ENCODE measurements at places on chromosomes 2 and 18.

DNA sequence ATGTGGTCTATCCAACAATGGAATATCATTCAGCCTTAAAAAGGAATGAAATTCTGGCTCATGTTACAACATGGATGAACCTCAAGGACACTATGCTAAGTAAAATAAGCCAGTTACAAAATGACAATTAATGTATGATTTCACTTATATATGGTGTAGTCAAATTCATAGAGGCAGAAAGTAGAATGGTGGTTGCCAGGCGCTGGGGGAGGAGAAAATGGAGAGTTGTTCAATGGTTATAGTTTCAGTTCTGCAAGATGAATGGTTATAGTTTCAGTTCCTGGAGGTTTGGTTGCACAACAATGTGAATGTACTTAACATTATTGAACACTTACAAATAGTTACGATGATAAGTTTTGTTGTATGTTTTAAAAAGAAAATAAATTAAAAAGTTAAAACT lies 79.2 kb upstream of the IL1R2 start:
- DNase-seq, result no peak

DNA sequence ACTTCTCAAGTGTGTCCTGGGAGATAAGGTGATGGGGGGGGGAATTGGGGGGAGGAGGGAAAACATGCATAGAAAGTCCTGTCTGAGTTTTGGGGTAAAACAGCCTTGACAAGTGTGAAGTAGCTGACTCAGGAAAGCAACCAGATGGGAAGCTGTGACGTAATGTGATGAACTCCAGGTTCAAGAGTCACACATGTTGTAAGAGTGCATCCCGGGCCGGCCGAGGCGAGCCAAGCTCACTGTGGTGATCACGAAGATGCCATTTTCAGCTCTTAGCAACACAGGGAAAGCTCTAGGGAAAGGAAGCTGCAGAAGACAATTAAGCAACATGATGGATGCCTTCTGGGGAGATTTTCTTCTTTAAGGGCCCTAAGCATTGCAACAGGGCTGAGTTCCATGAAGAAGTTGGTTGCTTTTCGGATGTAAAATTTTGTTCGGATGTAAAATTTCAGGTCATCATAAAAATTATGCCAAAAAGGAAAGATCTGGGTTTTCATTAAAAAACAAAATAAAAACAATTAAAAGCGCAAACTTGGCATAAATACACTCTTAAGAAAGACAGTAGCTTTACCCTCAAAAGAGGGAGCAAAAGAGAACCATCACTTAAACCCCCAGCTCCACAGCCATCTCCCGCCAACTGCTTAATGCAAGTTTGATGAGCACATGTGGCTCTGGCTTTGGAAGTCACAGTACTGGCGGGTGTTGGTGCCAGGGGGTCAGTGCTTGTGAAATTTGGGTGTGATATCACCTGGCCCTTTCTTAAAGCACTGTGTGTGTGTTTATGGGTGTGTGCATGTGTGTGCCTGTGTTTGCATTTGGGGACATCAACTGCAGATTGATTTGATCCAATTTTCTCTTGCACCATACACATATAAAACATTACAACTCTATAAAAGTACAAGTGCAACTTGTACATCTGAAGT lies 19.1 kb downstream of the SERTAD2 start:
- no peak for DNase-seq

DNA sequence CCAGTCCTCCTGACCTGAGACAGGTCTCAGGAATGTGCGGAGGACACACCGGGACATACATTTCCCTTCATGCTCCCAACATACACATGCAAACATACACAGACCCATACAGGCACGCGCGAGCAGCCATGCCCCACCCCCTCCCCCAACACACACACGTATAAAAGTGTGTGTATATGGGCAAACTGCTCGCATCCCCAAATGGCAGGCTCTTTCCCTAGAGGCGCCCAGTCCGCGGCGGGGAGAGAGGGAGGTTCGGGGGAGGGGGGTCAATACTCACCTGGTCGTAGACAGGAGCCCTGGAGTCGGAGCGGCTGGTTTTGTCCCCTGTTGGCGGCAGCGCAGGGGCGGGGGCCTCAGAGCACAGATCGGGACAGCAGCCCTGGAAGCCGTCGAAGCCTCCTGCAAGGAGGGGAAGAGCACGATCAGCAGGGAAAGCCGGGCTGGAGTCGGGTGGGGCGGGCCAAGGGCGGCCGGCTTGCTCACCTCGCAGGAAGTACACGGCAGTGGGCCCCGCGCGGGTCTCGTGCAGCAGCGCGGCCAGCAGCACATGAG lies 682 bp downstream of the DUSP2 start:
- no peak for DNase-seq

DNA sequence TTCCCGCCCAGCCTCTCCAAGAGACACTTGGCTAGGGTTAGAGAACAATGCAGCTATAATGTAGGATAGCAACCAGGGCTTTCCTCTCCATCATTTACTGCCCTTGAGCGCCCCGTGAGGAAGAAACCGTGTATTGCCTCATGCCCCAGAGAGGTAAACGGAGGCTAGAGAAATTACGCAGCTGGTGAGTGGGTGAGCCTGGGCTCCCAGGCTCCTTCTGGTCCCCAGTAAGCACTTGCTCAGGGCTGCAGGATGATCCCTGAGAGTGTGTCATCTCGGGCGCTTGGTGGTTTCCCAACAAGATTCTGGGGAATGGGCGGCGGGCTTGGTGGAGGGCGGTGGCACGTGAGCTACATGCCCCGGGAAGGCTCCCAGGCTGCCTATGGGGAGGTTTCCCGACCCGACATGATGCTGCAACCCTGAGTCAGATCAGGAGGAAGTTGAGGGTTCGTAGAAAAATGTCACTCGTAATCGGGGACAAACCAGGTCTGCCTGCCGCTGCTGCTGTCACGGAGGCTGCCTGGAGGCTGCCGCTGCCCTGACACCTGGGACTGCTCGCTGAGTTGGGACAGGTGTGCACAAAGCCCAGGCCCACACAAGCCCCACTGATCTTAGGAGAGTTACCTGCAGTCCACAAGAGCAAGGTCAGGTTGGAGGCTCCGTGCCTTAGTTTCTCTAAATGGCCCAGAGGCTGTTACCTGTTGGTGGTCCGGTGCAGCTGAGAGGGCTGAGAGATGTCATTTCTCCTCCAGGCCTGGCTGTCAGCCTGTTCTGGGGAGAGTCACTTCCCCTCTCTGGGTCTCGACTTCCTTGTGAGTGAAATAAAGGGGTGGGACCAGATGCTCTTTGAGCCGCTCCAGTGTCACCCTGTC lies at the start of gene GPR55:
GPR55 (minus strand) TSS at position 773 of the 872 bp plus-strand sequence. CDS start 14,280 bp downstream, outside the sequence.
- DNase-seq, result no peak

DNA sequence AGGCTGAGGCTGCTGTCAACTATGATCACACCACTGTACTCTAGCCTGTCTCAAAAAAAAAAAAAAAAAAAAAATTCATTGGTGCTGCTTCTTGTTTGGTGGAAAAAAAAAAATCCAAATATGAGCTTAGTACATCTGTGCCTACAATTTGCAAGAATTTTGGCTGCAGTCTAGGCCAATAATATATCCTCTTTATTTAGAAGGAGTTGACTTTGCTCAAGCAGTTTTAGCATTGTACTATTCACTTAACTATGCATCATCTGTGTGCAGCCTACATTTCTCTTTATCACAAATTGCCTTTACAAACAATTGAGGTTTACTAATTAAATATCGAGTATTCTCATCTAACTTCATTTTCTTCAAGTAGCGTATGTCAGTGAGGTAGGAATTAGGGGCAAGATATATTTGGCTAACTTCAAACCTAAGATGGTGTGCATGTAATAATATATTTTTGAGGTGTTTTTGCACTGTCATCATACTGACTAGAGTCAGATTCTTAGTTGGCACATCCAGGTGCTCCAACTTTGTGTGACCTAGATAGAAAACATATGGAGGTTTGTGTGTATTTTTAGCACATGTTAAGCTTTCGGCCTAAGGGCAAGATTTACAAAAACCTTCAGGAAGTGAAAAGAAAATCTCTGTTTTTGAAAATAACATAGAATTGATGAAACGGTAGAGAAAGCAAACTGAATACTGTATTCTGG lies 51.8 kb downstream of the PMS1 start:
- DNase-seq, result no peak

DNA sequence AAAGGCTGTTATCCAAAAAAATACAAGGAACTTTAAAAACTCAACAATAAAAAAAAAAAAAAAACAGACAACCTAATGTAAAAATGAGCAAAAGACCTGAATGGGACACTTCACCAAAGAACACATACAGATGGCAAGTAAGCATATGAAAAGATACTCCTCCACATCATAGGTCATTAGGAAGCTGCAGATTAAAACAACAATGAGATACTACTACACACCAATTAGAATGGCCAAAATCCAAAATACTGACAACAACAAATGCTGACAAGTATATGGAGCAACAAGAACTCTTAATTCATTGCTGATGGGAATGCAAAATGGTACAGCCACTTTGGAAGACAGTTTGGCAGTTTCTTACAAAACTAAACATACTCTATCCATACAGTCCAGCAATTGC lies 84.2 kb downstream of the DYNC1I2 start:
- DNase-seq, result no peak

DNA sequence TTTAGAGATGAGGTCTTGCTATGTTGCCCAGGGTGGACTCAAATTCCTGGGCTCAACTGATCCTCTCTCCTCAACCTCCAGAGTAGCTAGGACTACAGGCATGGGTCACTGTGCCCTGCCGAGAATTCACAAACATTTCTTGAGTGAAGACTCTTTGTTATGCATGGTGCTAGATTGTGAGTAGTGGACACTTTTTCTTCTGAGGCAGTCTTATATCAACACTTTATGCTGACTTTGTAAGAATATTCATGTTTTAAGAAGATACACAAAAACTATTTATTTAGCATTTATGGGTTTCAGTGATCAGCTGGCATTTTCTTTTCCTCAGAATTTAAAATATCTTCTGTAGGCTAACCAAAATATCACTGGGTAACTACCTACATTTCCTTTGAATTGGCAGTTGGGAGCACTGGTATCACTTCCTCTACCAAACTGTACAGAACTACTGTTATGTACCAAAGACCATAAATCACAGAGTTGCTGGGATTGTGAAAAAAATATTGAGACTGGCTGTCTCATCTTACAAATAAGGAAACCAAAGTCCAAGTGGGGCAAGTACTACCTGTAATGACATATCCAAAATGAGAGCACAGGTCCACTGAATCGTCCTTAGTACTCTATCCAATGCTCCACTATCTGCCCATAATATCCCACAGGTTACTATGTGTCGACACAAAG lies 34.0 kb downstream of the DOCK10 start:
- no peak for DNase-seq

GRCh38 chr2:127097841-127098651 lies 8.9 kb downstream of the BIN1 start:
- DNase-seq, result peak; percentile 31

GRCh38 chr2:45935791-45936622 lies 284.5 kb downstream of the PRKCE start:
- peak; percentile 93 for DNase-seq

- DNase-seq, result no peak
These were observed 62.0 kb downstream of the ANKRD44 start for GRCh38 chr2:197248623-197249022.

- DNase-seq, result no peak
These were observed 243.9 kb upstream of the SIX2 start for GRCh38 chr2:45253151-45253550.

- no peak for DNase-seq
These were observed 250.6 kb downstream of the CYP26B1 start for GRCh38 chr2:71897137-71897480.

GRCh38 chr18:2027756-2028155 lies 543.5 kb downstream of the METTL4 start:
- DNase-seq, result no peak

DNA sequence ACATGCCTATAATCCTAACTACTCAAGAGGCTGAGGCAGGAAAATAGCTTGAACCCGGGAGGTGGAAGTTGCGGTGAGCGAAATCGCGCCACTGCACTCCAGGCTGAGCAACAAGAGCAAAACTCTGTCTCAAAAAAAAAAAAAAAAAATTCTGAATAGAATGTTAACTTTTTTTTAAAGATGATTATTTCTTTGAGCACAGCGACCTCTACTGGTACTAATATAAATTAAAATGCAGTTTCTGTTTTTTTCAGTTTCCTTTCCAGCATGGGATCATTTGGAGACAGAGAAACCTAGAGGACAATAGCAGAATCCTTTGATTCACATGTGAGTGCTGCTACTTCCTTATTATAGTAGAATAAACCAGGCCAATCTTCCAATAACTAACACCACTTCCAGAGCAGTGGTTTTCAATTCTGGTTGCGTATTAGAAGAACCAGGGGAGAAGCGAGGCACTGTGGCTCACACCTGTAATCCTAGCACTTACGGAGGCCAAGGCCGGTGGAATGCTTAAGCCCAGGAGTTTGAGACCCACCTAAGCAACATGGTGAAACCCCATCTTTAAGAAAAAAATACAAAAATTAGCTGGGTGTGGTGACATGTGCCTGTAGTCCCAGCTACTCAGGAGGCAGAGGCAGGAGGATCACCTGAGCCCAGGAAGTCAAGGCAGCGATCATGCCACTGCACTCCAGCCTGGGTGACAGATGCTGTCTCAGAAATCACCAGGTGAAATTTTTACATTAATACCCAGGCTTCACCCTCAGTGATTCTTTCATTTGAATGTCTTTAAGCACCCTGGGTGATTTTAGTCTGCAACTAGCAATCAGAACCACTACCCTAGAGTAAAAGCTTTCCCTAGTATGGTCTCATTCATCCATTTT lies 10.1 kb downstream of the SRSF7 start:
- DNase-seq, result no peak

- no peak for DNase-seq
These were observed 21.6 kb downstream of the PMAIP1 start for GRCh38 chr18:59921384-59921891.

- DNase-seq, result no peak
These were observed 24.5 kb upstream of the STAM2 start for GRCh38 chr2:152200101-152200500.

- no peak for DNase-seq
These were observed 35.6 kb upstream of the NRP2 start for GRCh38 chr2:205646680-205647079.

DNA sequence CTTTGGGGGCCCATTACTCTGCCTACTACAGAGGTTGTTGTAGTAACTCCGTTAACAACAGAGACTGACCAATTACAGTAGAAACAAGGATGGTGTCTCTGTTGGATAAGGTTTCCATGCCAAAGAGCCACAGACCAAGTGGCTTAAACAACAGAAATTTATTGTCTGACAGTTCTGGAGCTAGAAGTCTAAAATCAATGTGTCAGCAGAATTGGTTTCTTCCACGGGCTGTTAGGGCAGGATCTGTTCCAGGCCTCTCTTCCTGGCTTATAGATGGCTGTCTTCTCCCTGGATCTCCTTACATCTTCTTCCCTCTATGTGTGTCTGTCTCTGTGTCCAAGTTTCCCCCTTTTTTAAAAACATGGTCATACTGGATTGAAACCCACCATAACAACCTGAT lies 135.3 kb downstream of the AKAIN1 start:
- DNase-seq, result no peak

- no peak for DNase-seq
These were observed 63.5 kb upstream of the RPE start for GRCh38 chr2:209938906-209939305.

DNA sequence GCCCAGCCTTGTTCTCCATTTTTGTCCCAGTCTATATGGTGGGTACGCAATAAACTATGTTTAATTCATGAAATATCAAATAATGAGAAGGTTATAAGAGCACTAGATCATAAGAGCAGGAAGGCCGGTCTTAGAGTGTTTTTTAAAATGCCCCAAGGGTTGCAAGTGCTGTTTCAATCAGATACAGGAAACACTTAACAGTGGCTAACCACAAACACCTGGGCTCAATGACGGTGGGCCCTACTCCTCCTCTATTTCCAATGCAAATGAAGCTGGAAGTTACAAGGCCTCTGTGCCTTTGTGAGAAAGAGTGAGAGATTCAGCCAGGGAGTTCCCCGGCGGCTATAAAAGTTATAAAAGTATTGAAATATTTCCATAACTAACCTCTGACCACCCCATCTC lies 18.9 kb upstream of the WDR33 start:
- no peak for DNase-seq

GRCh38 chr2:1995584-1995983 lies 251.3 kb upstream of the PXDN start:
- DNase-seq, result no peak
